ENCODE measurements at places on chromosomes 3 and 15. TPM values are rescaled to one million over a fixed set of nuclear protein-coding genes. Genes with fewer than 3 reads are reported as not detected.

CD80 gene
- 44.5 TPM for polyA plus RNA-seq

DNA sequence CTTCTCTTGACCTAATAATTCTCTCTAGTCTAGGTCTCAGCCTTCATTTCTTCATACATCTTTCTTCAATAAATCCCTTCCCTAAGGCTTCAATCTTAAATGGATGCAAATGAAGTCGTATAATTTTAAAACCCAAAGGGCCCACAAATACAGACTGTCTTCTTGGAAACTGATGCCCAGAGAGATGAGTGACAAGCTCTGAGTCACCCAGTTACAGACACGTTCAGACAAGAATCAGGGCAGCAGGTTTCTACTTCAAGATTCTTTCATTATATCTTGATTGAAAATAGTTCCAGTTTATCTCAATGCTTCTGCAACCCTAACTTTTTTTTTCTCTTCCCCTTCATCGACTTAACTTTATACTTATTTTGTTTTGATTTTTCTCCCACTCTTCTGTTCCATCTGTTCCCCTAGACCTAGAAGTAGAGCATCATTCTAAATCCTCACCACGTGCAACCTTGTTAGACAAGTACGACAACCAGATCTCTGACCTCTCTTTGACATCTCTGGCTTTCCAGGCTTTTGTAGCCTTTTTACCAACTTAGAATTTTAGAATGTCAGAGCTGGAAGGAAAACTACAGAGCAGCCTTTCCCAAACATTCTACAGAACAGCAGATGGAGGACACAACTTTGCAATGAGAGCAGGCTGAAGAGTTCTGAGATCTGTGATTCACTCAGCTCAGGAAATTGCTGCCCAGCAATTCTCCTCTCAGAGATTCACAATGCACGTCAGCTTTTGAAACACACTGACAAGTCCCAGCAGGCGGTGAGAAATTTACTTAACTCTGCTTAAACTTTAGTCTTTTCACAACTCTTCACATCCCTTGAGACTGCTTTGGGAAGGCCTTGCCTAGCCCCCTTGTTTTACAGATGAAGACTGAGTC, 25.3 kb downstream of the NCEH1 start:
- no peak for DNase-seq

GRCh38 chr3:152915695-152916094, 80.8 kb downstream of the P2RY1 start:
- DNase-seq = no peak

- no peak for DNase-seq
Observed at GRCh38 chr15:84823282-84823878, 6.2 kb downstream of the ALPK3 start.

DNA sequence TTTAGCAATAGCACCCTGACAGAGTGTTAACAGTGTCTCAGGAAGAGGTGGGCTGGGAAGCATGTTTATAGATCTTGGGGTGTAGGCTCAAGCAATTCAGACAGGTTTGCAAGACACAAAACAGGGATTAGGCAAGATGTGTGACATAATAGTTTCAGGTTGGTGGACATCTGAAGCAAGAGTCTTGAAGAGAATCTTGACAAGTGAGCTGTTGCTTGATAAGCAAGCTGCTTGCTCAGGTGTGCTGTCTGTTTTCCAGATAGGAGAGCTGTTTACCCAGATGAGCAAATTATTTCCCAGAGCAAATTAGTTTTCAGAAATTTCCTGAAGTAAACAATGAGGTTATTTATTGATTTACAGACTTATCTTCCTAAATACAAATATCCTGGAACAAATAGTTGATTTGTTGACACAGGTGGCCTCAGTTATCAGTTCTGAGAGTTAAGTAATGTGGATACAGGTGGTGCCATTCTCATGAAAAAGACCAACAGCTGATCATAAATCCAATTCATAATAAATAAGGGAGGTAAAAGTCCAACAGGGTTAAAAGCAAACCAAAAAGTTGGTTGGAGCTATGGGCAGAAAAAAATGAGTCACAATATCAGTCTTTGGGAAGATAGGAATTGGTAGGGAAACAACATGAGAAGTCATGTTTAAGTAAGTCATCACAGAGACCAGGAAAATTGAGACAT, 437.3 kb downstream of the TBL1XR1 start:
- no peak for DNase-seq

DNA sequence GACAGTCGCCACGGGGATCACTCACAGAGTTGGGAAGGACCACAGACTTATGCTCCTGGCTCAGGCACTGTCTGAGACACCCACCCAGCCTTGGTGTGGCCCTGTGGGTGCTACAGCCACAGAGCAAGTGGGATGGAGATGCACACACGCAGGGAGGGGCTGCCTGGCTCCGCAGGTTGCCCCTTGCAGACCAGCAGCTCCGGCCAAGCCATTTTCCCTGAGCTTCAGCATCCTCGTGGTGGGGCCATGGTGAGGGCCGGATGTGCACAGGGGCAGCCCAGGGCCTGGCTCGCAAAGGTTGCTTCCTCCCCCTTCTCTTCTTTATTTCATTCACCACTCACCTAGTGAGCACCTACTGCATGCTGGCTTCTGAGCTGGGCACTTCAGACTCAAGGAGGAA, 55.4 kb upstream of the GRIP2 start:
- DNase-seq = no peak
